ENCODE measurements at places on chromosomes 7 and 10. TPM values are rescaled to one million over a fixed set of nuclear protein-coding genes. Genes with fewer than 3 reads are reported as not detected.

IGF2BP3 gene
- total RNA-seq: 44.9 TPM

OPN1SW gene
- not detected for total RNA-seq

CRPPA gene
- 4.6 TPM for total RNA-seq

FANK1 gene
- 7.5 TPM for total RNA-seq

OPALIN gene
- not detected for total RNA-seq

AKR1C1 gene
- 5.5 TPM for total RNA-seq

DNA sequence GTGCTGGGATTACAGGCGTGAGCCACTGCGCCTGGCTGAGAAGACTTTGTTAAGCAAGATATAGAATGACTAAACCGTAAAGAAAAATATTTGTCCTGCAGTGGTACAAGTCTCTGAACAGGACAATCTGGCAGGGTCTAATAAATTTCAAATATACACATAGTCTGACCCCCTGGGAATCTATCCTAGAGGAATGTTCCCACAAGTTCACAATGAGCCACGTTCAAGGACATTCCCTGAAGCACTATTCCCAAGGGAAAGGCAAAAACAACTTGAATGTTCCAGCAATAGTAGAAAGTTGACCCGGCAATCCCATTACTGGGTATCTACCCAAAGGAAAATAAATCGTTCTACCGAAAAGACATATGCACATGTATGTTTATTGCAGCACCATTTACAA lies 82.0 kb downstream of the HIP1 start:
- H3K4me3 ChIP-seq: no peak overlapping the region
- H3K27ac ChIP-seq: no peak overlapping the region
- no peaks in the 10 kb centered on the region for H3K27me3 ChIP-seq

- H3K27ac ChIP-seq: peak overlapping the region; percentile 52
- peaks cover 60% of the 10 kb centered on the region for H3K36me3 ChIP-seq
- H3K4me1 ChIP-seq: no peaks in the 10 kb centered on the region
- no peaks in the 10 kb centered on the region for H3K27me3 ChIP-seq
- DNase-seq: peak; percentile 14
Measured at GRCh38 chr7:152158801-152159587, 133.5 kb downstream of the GALNT11 start.

DNA sequence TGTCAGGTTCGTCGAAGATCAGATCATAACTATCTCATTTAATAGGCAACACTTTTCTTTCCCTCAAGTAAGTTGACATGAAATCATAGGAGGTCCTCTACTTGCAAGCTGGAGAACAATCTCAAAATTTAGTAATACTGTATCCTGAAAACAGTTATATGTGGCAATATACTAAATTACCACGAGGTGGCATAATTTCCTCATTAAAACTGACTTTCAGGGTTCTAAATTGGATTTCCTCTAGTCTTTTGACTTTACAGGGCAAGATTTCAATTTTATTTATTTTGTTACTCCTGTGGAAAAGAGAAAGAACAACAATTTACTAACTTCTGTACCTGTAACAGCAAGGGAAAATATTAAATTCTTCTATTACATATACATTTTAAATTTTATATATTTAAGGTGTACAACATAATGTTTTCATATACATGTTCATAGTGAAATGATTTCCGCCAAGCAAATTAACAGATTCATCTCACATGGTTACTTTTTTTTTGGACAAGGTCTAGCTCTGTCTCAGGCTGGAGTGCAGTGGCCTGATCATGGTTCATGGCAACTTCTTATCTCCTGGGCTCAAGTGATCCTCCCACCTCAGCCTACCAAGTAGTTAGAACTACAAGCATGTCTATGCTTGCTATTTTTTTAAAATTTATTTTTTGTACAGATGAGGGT lies 53.4 kb upstream of the CYP2C18 start:
- H3K27ac ChIP-seq: no peak overlapping the region
- DNase-seq: peak; percentile 48
- H3K36me3 ChIP-seq: no peaks in the 10 kb centered on the region
- H3K27me3 ChIP-seq: no peaks in the 10 kb centered on the region
- no peaks in the 10 kb centered on the region for H3K4me1 ChIP-seq
- H3K4me3 ChIP-seq: no peak overlapping the region

GRCh38 chr10:119348106-119348505 lies 140.7 kb downstream of the GRK5 start:
- DNase-seq: no peak
- no peaks in the 10 kb centered on the region for H3K36me3 ChIP-seq
- H3K4me1 ChIP-seq: peaks cover 4% of the 10 kb centered on the region
- no peaks in the 10 kb centered on the region for H3K27me3 ChIP-seq
- no peak overlapping the region for H3K4me3 ChIP-seq
- H3K27ac ChIP-seq: no peak overlapping the region

- no peak for DNase-seq
- H3K27ac ChIP-seq: no peak overlapping the region
- no peaks in the 10 kb centered on the region for H3K27me3 ChIP-seq
- no peaks in the 10 kb centered on the region for H3K4me1 ChIP-seq
- H3K4me3 ChIP-seq: no peak overlapping the region
Measured at GRCh38 chr10:119379466-119380071, 162.9 kb downstream of the RGS10 start.

- H3K27me3 ChIP-seq: no peaks in the 10 kb centered on the region
- no peaks in the 10 kb centered on the region for H3K36me3 ChIP-seq
- DNase-seq: peak; percentile 46
- no peak overlapping the region for H3K27ac ChIP-seq
Measured at GRCh38 chr7:24381894-24382505, 98.0 kb downstream of the NPY start.

DNA sequence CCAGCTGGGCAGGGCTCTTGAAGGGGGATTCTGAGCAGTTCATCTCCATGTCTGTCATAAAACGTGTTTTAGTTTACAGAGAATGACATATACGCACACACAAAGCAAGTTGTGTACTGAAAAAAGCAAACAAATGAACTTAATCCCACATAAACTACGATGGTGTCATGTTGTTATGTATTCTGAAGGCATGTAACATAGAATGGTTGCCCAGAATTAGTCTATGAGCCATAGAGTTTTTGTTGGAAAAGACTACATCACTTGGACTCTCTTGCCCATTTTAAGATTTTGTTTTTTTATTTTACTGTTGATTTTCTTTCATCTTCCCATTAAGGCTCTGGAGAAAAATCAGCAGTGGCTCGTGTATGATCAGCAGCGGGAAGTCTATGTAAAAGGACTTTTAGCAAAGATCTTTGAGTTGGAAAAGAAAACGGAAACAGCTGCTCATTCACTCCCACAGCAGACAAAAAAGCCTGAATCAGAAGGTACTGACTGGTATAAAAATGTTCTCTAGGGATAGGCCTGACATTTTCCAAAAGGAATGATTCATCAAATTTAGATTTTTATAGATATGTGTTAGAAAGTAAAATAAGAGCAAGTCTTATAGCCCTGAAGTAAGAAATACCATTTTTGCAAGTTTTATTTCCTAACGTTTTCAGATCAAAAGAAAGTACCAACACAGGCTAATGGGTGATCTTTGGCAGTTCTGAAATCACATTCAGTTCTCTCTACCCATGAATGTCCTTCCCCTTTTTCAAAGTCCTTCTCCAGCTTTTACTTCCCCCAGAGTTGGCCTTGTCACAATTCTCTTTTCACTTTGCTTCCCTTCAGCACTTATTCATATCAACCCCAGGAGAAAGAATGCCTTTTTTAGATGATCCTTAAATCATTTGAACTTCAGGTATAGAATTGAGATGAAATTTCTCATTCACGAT lies 18.9 kb downstream of the CEP55 start:
- no peaks in the 10 kb centered on the region for H3K4me1 ChIP-seq
- H3K4me3 ChIP-seq: no peak overlapping the region
- no peak overlapping the region for H3K27ac ChIP-seq

DNA sequence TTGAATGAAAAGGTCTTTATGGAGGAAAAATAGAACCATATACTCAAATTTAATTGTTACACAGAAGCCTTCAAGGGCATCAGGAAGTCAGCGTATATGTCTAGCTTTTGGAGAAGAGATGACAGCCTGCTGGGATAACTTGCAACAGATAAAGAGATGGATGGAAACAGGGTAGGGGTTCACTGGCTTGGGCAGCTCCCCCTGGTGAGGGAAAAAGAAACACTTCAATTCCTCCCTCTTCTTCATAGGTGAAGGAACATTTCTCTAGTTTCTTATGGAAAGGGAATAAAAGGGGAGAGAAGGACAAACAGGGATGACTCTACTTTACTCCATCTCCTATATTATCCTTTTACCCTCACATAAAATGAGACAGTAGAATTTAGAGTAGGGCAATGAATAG lies 635.7 kb downstream of the PHTF2 start:
- no peak overlapping the region for H3K27ac ChIP-seq
- no peaks in the 10 kb centered on the region for H3K36me3 ChIP-seq
- no peak for DNase-seq
- no peaks in the 10 kb centered on the region for H3K27me3 ChIP-seq
- no peaks in the 10 kb centered on the region for H3K4me1 ChIP-seq

DNA sequence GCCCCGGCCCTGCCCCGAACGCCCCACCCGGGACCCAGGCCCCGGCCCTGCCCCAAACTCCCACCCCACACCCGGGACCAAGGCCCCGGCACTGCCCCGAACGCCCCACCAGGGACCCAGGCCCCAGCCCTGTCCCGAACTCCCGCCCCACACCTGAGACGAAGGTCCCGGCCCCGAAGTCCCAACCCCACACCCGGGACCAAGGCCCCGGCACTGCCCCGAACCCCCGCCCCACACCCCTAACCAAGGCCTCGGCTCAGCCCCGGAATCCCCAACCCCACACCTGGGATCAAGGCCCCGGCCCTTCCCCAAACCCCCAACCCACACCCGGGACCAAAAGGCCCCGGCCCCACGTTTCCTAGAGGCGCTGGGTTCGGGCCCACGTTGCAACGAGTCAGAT lies 1.1 kb upstream of the LARP4B start:
- no peaks in the 10 kb centered on the region for H3K27me3 ChIP-seq
- H3K4me3 ChIP-seq: no peak overlapping the region
- H3K4me1 ChIP-seq: peaks cover 14% of the 10 kb centered on the region
- H3K36me3 ChIP-seq: no peaks in the 10 kb centered on the region
- H3K27ac ChIP-seq: peak overlapping the region; percentile 94

Data from cardiac muscle cell (in vitro differentiated cells and primary cell).